ENCODE measurements at places on chromosomes 3 and 15.

DNA sequence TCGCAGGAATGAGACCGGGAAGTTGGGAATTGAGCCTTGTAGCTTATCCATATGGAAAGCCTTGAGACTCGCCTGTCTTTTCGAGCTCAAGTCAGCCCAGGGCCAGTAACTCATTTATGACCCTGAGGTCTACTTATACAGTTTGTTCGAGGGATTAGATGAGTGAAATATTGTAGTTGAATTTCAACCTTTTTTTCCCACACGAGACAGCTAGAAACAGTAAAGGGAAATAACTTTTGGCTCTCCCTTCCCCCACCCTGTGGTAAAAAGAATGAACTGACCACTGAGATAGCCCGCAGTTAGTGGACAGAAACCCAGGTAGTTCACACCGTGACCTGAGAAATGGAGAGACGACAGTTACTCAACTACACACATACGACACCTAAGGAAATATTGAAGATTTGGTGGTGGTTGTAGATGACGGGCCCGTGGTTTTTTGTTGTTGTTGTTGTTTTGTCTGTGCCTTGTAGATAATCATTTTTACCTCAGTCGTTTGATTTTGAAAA, 841 bp downstream of the EIF3J start:
- no peak for DNase-seq

GRCh38 chr15:77475898-77476297, 55.2 kb downstream of the HMG20A start:
- DNase-seq, result no peak

GRCh38 chr3:66297900-66298299, 77.1 kb downstream of the SLC25A26 start:
- DNase-seq, result no peak

DNA sequence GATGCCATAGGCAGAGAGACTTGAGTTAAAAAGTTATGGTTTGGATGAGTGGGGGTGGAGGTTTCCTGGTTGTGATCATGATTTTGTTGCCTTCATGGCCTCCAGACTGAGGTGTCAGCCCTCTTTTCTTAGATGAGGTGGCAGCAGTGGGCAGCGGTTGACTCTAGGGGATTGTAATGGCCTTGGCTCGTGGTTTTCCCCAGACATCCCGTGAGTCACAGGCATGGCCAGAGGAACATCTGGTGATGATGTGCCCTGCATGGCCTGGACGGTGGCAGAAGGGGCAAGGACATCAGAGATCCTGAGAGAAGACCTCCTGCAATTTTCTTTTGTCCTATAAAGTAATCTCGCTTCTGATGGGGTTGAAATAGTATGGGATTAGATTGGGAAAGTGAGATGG, 12.4 kb downstream of the RETNLB start:
- no peak for DNase-seq

DNA sequence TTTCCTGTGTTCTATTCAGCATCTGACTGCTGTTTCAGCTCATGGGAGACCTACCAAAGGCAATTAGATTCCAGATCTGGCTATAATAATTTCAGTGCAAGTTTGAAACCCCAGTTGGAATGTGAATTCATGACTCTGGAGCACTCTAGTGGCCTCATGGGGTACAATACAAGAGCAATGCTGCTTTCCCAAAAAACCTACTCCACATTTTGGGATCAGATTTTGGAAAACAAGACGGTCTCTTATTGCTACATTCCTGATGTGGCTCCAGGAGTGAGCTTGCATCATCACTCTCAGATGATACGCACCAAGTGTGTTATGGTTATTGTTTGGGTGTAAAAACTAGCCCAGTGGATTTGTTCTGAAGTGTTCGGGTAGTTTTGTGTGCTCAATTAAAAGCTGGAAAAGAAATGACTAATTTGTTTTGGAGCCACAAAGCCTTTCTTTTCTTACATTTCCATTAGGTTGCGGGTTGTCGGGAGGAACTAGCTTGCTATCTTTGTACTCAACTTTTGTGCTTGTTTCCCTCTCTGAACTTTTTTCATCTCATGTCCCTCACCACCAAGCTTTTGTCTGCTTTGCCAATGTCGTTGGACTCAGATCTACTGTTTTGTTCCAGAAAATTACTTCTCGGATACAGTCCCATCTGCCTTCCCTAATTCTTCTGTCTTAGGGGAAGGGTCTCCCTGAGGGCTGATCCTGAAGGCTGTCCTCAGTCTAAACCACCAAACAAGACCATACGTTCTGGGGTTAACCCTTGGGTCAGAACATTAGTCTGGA, 272.1 kb downstream of the BBX start:
- peak; percentile 45 for DNase-seq

GRCh38 chr3:40308725-40309417, 636 bp upstream of the EIF1B start:
- no peak for DNase-seq

GRCh38 chr3:55673764-55674163, 186.7 kb upstream of the WNT5A start:
- DNase-seq, result no peak

DNA sequence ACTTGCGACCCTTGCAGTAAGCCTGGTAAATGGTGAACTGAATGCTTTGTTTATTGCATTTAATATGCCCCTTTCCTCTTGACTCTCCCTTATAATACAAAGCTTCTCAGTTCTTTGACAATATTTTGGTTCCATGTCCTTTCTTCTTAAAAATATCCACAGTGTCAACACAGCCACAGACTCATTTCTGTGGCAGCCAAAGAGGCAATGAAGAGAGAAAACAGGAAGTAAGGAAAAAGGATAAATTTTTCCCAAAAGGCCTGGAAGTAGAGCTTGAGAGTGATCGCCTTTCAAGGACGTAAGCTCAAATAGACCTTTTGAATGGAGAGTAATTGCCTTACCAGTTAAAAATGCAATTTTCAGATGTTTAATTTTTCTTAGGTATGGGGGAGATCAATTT, 59.4 kb downstream of the PEX5L start:
- DNase-seq, result peak; percentile 62

DNA sequence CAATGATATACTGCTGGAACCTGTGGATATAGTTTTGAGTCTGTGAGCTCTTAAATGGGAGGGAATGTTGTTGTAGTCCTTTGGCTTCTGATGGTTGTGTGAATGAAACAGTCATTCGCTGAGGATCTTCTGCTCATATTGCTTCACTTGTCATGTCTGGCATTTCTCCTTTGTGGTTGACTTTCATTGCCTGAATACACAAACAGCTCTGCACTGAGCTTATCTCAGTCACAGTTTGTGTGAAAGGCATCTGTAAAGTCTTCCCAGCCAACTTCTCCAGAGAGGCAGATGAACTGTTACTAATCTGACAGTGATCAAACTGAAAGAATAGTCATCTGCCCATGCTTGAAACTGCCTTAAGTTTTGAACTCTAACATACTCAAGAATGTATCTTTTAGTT, 59.8 kb downstream of the TMED3 start:
- DNase-seq, result no peak

DNA sequence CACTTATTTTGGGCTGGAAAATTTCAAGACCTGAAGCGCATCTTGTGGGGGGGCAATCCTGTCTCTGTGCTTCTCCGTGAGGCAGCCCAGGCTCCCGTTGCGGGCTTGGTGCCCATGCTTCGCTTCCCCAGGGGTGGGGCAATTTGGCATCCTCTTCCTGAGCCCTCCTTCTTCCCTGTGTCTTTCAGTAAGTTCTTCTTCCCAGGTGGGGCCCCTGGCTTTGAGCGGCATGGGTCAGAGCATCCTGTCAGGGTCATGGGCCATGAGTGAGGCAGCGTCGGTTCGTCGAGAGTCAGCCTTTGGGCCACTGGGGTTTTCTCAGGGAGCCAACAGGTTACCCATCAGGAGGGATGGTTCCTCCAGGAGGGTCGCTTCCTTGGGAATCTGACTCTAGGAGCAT, 200.7 kb downstream of the UBE3A start:
- no peak for DNase-seq

- peak; percentile 86 for DNase-seq
Observed at GRCh38 chr3:116445311-116445841, at the start of gene LSAMP. Gene LSAMP, minus strand, starts transcription at chr3:116445487.

GRCh38 chr15:40928821-40929659, at the start of gene DLL4:
Gene DLL4, plus strand, starts transcription at chr15:40929340. Its CDS starts 329 bp downstream, at chr15:40929669.
- DNase-seq, result no peak

- DNase-seq, result no peak
Observed at GRCh38 chr15:70715840-70716485, 47.4 kb downstream of the UACA start.

GRCh38 chr3:72347819-72348319, 500.4 kb downstream of the SHQ1 start:
- DNase-seq, result peak; percentile 74

- no peak for DNase-seq
Observed at GRCh38 chr3:72127844-72128243, 342.9 kb upstream of the PROK2 start.

- no peak for DNase-seq
Observed at GRCh38 chr3:182636646-182637045, 156.7 kb upstream of the ATP11B start.

DNA sequence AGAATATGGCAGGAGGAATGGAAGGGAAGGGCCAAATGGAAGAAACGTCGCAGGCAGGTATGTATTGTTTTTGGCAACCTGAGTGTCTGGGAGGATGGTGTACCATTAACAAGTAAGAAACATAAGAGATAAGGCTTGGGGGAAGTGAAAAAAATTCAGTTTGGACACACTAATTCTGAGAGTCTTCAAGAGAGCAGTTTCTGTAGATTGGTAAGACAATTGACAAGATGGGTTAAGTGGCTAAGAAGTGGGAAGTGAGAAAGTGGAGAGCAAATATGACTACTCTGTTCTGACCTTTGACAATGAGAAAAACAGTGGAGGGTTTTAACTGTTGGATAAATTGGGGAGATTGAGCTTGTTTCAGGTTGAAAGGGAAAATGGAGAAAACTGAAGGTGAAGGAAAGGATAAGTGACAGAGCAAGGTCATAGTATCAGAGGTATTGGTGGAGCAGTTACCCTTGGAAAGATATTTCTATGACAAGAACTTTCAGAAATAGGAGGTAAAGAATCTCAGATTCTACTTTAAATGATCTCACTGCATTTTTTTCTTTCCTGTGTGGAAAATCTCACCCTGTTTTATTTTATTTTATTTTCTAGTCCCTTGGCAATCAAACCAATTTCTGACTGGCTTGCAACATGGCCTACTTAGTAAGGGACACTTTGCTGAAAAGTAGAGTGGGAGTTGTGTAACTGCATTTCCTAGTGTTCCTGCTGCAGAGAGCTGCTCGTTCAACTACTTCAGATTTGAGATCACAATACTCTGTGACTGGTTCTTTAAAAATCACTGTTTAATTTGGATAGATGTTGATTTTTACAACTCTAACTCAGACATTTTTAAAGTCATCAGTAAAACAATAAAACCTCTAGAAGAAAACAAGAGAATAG, 23.1 kb upstream of the GABPB1 start:
- DNase-seq, result no peak

GRCh38 chr15:24772686-24773373, 97.3 kb downstream of the NPAP1 start:
- DNase-seq, result peak; percentile 61

DNA sequence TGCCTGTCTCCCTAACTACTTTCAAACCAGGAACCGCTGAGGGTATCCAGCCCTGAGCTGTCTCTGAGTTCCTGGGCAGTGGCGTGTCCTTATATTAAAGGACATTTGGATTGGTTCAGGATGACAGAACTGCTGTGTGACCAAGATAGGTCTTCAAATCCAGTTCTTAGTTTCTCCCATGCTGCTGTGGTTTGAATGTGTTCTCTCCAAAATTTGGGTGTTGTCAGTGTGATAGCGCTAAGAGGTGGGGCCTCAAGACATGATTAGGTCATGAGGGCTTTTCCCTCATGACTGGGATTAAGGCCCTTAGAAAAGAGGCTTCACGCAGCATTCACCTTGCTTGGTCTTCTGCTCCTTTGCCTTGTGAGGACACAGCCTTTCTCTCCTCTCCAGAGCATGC, 376.5 kb upstream of the TPM1 start:
- no peak for DNase-seq

DNA sequence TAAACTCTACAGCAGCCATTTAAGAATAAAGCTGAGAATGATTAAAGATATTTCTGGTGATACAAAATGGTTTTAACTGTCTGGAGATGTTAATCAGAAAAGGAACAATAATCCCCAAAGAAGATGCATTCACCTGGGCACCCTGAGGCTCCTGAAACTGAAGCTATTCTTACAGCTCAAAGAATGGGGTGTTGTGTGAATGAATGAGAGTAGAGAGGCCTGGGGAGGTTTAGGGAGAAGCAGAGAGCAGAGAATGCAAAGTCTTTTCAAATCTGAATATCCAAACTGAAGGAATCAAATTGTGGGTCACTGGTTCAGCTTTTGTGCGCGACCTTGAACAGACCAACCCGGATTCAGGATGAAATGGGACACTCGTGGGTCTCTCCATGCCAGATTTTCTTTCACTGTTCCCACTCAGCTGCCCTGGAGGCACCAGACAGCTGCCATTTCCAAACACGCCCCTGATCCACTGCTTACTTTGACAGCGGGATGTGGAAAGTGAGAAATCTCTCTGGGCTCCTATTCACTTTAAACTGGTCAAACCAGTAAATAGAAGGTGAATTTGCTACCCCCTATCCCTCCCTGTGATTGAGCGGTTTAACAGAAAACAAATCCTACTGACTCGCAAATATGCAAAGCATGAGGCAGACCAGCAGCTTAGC, 485.5 kb upstream of the THBS1 start:
- no peak for DNase-seq

DNA sequence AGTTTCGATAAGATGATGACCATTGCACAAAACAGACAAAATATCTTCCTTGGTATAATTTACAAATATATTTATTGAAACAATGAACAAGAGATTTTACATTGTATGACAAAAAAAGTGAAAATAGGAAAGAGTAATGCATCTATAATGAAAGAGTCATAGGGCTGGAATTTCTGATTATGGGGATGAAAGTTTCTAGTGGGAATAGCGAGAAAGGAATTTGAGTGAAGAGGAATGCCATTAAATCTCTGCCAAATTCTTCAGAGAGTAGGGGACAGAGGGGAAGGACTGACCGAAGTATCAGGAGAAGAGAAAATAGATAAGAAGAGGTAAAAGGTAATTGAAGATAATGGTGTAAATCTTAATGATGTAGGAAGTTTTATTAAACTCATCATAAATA, 125.4 kb downstream of the VGLL3 start:
- DNase-seq, result no peak

- DNase-seq, result no peak
Observed at GRCh38 chr3:11120091-11120805, 34.0 kb upstream of the HRH1 start.

DNA sequence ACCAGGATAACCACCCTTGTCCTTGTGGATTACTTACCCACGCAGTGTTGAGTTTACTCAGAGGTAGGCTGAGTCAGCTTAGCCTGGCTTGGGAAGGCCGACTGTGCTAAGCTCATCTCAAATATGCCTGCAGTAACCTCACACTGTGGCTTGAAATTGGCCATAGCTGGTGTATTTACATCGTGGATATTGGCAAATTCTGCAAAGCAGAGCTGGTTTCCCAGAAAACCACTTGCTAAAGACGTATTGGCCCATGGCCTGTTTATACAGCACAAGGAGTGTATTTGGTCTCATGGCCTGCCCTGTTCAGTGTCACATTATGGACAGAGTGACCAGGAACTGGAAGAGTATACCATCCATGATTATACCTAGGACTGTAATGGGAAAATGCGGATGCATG, 170.5 kb upstream of the UBE3A start:
- DNase-seq, result no peak

- no peak for DNase-seq
Observed at GRCh38 chr3:20074226-20075063, 34.2 kb downstream of the KAT2B start.
